Urinary bladder (tissue), 4 donors: ENCODE measurements at places on chromosomes 11 and 22. TPM values are rescaled to one million over a fixed set of nuclear protein-coding genes. Genes with fewer than 3 reads are reported as not detected.

OR5M10 gene
- total RNA-seq, result not detected

OR2AT4 gene
- total RNA-seq, result 0.05 TPM

DNA sequence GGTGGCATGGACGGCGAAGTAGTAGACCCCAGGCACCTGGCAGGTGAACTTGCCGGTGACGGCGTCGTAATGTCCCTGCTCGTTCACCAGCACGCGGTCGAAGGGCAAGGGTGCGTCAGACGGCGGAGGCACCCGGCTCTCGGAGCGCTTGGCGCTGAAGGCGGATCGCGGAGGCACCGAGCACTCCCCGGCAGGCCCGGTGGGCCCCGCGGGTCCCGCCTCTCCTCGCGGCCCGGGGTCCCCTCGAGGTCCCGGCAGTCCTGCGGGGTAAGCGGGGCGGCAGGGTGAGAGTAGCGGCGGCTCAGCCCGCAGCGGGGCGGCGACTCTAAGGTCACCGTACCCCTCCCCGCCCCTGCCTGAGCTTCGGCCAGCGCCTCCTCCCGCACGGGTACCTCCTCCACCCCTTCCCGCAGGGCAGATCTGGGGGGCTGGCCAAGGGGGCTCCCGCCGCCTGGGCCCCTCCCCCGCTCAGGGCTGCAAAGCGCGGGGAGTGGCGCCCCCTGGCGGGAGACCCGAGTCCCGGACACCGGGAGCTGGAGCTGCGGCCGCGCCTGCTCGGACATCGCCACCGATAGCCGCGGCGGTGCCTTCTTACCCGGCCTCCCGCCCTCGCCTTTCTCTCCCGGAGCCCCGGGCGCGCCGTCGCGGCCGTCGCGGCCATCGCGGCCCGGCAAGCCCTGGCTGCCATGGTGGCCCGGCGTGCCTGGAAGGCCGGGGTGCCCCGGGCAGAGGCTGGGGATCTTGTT, 921 bp downstream of the C1QTNF5 start:
- DNase-seq, result no peak

APOL3 gene
- 25.4 TPM for total RNA-seq

CHEK1 gene
- total RNA-seq, result 22.9 TPM

DNA sequence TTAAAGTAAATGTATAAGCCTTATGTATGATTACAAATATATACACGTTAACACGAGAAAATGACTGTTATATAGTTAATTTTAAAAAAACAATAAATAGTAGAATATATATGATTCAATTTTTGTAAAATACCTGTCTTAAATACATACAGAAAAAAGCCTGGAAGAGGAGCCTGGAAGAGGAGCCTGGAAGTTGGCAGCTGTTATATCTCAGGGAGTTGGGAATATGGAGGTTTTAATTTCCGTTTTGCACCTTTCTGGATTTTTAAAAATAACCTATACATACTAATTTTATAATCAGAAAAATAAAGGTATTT, 111.6 kb downstream of the WT1 start:
- DNase-seq, result no peak

GRCh38 chr22:27933186-27933983, 14.3 kb upstream of the PITPNB start:
- no peak for DNase-seq

- DNase-seq, result no peak
These were observed 13.0 kb upstream of the SLC39A13 start for GRCh38 chr11:47395223-47396048.

GRCh38 chr22:46576556-46577367, 39.3 kb upstream of the CELSR1 start:
- DNase-seq, result no peak

ABCC8 gene
- total RNA-seq, result 8.7 TPM

CYTH4 gene
- total RNA-seq, result 10.8 TPM

GRCh38 chr11:87926250-87926970, 248.8 kb downstream of the RAB38 start:
- no peak for DNase-seq

- DNase-seq, result no peak
These were observed 1.0 kb downstream of the B4GALNT4 start for GRCh38 chr11:370070-370941.

DNA sequence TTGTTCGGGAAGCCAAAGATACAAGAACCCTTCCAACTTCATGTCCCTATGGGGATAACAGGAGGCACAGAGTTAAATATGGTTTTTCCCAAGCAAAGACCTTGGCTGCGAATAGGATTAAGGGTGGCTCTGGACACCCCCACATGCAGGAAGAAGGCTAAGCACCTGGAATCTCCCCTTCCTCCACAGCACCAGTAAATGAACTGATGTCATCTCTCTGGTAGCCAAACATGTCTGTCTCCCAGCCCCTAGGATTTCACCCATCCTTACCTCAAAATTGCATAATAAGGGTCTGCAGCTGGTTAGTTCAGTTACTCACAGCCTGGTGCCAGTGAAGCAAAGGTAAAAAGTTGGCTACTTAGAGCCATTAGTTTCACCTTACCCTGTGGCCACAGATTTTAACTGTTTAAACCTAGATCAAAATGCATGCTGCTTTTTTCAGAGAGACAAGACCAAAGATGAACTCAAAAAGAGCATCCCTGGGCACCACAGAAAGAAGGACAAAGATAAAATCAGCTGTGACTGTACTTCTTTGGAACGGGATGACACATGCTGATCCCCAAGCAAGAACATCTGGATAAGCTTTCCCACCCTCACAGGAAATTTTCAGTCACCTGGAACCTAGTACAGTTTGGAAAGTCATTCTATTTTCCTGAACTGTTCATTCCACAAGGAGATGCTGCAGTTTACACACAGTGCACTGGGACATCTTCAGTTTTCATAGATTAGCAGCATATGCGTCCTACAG, 77.2 kb upstream of the AKIP1 start:
- no peak for DNase-seq
